Activated CD8-positive, alpha-beta memory T cell treated with anti-CD3 and anti-CD28 coated beads for 24 hours (primary cell): ENCODE measurements at places on chromosomes 1 and 21.
A peak's percentile ranks its signal among the peaks of the same experiment; 100 is the strongest.

DNA sequence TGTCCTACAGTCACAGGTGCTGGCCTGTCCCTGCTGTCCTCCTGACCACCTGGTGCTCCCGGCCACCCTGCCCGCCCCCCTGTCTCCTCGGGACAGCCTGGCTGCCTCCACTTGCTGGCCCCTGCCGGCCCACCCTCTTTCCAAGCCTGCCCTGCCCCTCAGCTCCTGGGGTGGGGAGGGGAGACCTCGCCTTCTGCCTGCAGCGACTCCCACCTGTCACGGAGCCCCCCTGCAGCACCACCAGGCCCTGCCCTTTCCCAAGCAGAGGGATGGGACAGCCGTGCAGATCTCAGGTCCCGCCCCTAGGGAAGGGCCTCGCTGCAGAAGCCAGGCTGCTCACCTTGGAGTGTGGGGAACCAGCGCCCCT, 7.5 kb downstream of the LRRC3 start:
- no peak for DNase-seq

DNA sequence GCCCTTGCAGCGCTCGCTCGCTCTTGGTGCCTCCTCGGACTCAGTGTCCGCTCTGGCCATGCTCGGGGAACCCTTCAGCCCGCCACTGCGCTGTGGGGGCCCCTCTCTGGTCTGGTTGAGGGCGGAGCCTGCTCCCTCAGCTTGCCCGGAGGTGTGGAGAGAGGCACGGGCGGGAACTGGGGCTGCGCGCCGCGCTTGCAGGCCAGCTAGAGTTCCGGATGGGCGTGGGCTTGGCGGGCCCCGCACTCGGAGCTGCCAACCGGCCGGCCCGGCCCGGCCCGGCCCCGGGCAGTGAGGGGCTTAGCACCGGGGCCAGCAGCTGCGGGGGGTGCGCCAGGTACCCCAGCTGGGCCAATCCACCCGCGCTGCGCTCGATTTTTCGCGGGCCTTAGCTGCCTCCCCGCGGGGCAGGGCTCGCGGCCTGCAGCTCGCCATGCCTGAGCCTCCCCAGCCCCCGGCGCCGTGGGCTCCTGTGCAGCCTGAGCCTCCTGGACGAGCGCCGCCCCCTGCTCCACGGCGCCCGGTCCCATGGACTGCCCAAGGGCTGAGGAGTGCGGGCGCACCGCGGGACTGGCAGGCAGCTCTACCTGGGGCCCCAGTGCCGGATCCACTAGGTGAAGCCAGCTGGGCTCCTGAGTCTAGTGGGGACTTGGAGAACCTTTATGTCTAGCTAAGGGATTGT, 217.0 kb upstream of the PKN2 start:
- no peak for DNase-seq

GRCh38 chr1:33908324-33908956, 44.6 kb downstream of the HMGB4 start:
- DNase-seq = no peak

DNA sequence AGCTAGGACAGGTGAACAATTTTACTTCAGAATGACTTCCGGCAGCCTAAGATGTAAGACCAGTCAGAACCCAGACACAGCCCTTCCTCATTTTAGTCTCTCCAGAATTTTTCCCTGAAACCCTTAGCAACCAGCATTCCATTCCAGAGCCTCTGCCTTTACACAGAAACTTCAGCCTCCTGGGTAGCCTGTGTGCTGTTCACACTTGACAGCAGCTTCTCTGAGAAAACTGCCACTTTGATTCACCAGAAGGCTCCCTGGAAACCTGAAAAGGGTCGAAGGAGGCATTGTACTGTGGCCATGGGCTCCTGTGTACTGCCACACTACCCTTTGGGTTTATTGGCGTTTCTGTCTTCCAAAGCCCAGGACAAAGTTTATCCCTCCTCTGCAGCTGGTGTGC, 17.4 kb downstream of the HYI start:
- no peak for DNase-seq

GRCh38 chr1:153764310-153764709, 10.9 kb upstream of the SLC27A3 start:
- DNase-seq = no peak

DNA sequence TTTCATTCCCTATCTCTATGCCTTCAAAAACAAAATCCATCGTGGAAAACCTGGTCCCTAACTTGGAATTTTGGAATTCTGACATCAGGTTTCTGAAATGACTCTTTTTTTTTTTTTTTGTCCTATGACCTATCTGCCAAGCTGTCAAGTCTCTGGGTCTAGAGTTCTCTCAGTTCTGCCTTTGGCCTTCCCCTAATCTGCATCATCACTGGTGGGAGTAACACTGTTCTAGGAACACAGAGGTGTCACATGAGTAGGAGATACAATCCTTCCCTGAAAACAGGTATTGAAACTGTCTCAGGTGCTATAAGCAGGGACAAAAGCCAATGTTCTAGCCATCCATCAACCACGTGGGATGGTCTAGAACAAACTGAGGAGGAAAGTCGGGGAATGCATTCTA, 142.0 kb upstream of the ATP1B1 start:
- DNase-seq = no peak

- peak; percentile 28 for DNase-seq
These were observed 402.0 kb downstream of the MATN1 start for GRCh38 chr1:30321246-30321910.

GRCh38 chr1:119636491-119637089, 11.5 kb downstream of the ZNF697 start:
- DNase-seq = no peak

GRCh38 chr21:26528882-26529281, 44.2 kb downstream of the CYYR1 start:
- no peak for DNase-seq

DNA sequence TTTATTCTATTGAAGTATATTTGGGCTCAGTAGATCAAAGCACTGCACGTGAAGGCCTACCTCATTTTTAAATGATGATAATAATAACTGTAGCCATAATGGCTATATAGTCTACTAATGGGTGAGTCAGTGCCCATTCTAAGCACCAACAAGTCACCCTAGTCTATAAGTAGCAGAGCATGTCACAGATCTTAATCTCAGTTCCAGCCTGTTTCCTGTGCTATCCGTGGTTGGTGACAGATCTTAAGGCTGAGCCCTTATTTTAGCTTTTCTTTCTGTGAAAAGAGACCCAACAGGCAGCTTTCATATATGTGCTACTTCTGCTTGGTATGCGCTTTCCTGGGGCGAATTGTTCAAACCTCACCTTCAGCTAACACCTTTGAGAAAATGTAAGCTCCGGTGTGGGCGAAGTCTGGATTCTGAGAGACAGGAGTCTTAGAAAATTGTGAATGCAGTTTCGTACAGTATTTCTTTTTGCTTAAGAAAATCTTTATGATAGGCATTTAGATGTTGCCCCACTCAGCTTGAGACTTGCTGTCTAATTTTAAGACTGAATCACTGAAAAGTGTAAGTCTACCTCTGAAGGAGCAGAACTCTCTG, 59.6 kb downstream of the FMN2 start:
- no peak for DNase-seq

DNA sequence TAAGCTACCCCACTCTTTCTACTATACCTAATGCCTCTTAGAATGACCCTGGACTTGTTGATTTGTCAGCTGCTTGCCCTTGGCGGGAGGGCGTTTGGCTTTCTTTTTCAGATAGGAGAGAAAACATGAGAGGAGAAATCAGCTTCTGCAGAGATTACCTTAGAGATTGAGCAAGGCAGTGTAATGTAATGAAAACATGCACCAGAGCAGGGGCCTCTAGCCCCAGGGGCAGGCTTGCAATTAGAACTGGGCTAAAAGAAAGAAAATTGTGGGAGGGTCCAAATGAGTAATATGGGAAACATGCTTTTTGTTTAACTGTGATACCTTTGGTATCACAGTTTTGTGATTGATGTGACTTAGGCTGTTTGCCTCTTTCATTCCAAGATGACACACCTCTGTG, 89.7 kb downstream of the PBX1 start:
- DNase-seq = no peak

GRCh38 chr1:94773296-94773809, 46.8 kb upstream of the SLC44A3 start:
- DNase-seq = no peak
